Lung (tissue), 17 donors: ENCODE measurements at places on chromosomes 13 and 19. TPM values are rescaled to one million over a fixed set of nuclear protein-coding genes. Genes with fewer than 3 reads are reported as not detected.

GRCh38 chr13:19888799-19889198 is 25.4 kb upstream of the ZMYM5 start:
- H3K27ac ChIP-seq = no peak overlapping the region
- no peak for DNase-seq
- no peaks in the 10 kb centered on the region for H3K36me3 ChIP-seq
- H3K4me3 ChIP-seq = no peak overlapping the region

- H3K4me1 ChIP-seq = peaks cover 4% of the 10 kb centered on the region
- no peak for DNase-seq
- H3K36me3 ChIP-seq = no peaks in the 10 kb centered on the region
- no peak overlapping the region for H3K27ac ChIP-seq
Observed at GRCh38 chr13:40235160-40235796, 431.2 kb downstream of the FOXO1 start.

GRCh38 chr13:59686798-59687394 is 476.8 kb downstream of the DIAPH3 start:
- no peaks in the 10 kb centered on the region for H3K27me3 ChIP-seq
- no peak for DNase-seq
- H3K4me3 ChIP-seq = no peak overlapping the region

DNA sequence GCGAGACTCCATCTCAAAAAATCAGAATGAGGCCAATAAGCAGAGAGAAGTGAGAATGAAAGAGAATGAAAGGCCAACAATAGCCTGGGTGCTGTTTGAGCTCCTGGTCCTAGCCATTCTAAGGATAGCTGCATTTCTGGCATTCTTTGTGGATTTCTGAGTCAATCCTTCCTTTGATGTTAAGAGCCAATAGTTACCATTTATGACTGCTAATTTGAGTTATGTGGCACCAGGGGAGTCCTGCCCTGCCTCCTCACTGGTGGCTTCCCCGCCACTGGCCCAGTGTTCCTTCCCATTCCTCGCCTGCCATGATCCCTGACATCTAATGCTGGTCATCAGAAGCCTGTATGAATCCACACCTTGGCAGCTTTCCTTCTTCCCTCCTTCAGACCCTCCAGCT is 991.2 kb downstream of the UQCRFS1 start:
- H3K36me3 ChIP-seq = no peaks in the 10 kb centered on the region
- no peaks in the 10 kb centered on the region for H3K27me3 ChIP-seq
- DNase-seq = no peak
- H3K4me3 ChIP-seq = no peak overlapping the region
- H3K4me1 ChIP-seq = no peaks in the 10 kb centered on the region

DNA sequence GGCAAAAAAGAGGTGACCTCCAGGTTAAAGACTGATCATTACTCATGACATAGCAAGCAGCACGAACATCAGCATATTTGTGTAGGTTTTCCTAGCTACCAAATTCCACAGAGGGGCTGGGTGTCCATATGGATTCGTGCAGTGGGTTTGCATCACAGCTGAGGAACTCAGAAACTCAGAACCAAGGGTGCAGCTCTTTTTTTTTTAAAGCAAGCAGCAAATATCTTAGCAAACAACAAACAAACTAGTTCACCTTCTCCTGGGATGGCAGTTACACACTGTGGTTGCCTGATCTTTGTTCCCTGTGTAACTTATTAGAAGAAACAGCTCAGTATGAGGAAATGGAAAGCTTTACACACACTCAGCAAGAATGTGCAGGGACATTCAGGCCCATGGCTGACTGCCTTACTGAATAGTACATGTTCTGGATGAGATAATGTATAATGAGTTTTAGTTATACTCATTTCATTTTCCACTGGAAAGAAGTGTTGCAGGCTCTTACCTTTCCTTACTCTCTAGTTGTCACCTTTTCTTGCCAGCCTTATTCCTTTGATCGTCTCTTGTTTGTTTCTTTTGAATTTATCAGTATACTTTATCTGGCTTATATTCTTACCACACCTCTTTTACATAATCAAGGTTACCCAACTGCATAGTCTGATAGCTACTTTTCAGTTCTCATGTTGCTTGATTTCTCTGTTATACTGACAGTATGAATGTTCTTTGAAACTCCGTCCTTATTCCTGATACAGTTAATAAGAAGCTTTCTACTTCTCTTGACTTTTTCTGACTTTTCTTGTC is 4.3 kb downstream of the NDFIP2 start:
- H3K27me3 ChIP-seq = no peaks in the 10 kb centered on the region
- H3K36me3 ChIP-seq = no peaks in the 10 kb centered on the region
- H3K27ac ChIP-seq = no peak overlapping the region
- DNase-seq = no peak

- no peaks in the 10 kb centered on the region for H3K27me3 ChIP-seq
- no peak overlapping the region for H3K4me3 ChIP-seq
- H3K4me1 ChIP-seq = no peaks in the 10 kb centered on the region
- no peak overlapping the region for H3K27ac ChIP-seq
Observed at GRCh38 chr19:32053376-32053775, 292.0 kb upstream of the ZNF507 start.

DNA sequence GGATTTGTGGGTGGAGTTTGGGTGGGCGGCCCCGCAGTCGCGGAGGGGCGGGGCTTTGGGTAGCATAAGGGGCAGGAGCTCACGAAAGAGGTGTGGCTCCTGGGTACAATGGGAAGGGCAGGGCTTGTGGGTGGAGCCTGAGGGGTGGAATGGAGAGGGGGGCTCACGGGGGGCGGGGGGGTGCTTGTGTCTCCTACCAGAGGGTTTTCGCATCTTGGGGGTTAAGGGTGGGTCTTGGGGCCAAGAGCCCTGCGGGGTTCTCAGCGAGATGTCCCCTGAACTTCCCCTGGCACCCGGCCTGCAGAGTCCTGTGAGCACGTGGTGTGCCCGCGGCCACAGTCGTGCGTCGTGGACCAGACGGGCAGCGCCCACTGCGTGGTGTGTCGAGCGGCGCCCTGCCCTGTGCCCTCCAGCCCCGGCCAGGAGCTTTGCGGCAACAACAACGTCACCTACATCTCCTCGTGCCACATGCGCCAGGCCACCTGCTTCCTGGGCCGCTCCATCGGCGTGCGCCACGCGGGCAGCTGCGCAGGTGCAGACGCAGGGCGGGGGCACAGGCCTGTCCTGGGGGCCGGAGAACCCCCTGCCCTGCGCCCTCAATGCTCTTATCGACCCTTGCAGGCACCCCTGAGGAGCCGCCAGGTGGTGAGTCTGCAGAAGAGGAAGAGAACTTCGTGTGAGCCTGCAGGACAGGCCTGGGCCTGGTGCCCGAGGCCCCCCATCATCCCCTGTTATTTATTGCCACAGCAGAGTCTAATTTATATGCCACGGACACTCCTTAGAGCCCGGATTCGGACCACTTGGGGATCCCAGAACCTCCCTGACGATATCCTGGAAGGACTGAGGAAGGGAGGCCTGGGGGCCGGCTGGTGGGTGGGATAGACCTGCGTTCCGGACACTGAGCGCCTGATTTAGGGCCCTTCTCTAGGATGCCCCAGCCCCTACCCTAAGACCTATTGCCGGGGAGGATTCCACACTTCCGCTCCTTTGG is 5.1 kb downstream of the FSTL3 start:
- no peak overlapping the region for H3K4me3 ChIP-seq
- peaks cover 12% of the 10 kb centered on the region for H3K4me1 ChIP-seq

DNA sequence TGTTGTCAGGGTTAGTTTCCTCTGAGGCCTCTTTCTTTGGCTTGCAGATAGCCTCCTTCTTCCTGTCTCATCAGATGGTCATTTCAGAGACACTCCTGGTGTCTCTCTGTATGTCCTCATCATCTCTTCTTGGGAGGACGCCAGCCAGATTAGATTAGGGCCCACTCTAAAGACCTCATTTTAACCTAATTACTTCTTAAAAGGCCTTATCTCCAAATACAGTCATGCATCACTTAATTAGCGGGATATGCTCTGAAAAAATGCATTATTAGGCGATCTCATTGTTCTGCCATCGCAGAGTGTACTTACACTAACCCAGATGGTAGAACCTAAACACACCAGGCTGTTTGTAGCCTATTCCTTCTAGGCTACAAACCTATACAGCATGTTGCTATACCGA is 89.0 kb downstream of the CDK8 start:
- H3K27ac ChIP-seq = no peak overlapping the region
- no peak overlapping the region for H3K4me3 ChIP-seq
- H3K27me3 ChIP-seq = no peaks in the 10 kb centered on the region
- H3K4me1 ChIP-seq = peaks cover 8% of the 10 kb centered on the region
- DNase-seq = peak; percentile 95

- H3K4me1 ChIP-seq = no peaks in the 10 kb centered on the region
- no peak overlapping the region for H3K27ac ChIP-seq
- DNase-seq = no peak
- H3K36me3 ChIP-seq = no peaks in the 10 kb centered on the region
- H3K4me3 ChIP-seq = no peak overlapping the region
Observed at GRCh38 chr13:52808842-52809219, 39.6 kb downstream of the PCDH8 start.

GRCh38 chr19:8463365-8463764 is 18.6 kb downstream of the HNRNPM start:
- H3K4me1 ChIP-seq = peaks cover 20% of the 10 kb centered on the region
- no peak overlapping the region for H3K4me3 ChIP-seq
- H3K36me3 ChIP-seq = peaks cover 40% of the 10 kb centered on the region
- peak; percentile 76 for DNase-seq
- H3K27me3 ChIP-seq = no peaks in the 10 kb centered on the region

DNA sequence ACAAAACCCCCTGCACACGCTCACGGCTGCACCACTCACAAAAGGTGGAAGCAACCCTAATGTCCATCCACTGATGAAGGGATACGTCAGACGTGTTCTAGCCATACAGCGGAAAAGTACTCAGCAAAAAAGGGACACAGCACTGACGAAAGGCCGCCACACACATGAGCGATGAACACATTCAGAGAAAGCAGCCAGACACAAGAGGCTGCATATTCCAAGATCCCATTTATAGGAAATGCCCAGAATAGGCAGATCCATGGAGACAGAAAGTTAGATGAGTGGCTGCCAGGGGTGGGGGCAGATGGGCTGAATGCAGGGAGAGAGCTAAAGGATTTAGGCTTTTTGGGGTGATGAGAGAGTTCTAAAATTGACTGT is 3.7 kb downstream of the POLD1 start:
- peaks cover 10% of the 10 kb centered on the region for H3K4me1 ChIP-seq
- H3K27ac ChIP-seq = no peak overlapping the region
- DNase-seq = no peak
- H3K36me3 ChIP-seq = peaks cover 4% of the 10 kb centered on the region

DNA sequence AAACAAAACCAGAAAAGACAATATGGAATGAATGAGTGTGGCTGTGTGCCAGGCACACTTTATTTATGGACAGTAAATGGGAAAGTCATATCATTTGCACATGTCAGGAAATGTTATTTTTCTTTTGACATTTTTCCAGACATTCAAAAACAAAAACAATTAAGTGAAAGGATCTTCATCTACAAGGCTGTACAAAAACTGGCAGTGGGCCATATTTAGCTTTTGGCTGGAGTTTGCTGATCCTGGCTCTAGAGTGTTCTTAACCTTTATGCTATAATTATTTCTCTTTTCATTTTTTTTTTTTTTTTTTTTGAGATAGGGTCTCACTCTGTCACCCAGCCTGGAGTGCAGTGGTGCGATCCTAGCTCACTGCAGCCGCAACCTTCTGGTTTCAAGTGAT is 6.5 kb upstream of the TNFSF9 start:
- H3K4me1 ChIP-seq = peaks cover 8% of the 10 kb centered on the region
- peak; percentile 77 for DNase-seq
- H3K36me3 ChIP-seq = no peaks in the 10 kb centered on the region
- H3K4me3 ChIP-seq = no peak overlapping the region
- no peak overlapping the region for H3K27ac ChIP-seq

- H3K36me3 ChIP-seq = no peaks in the 10 kb centered on the region
- H3K27ac ChIP-seq = peak overlapping the region; percentile 95
- no peak for DNase-seq
- no peaks in the 10 kb centered on the region for H3K27me3 ChIP-seq
Observed at GRCh38 chr19:4059891-4060620, 6.6 kb downstream of the ZBTB7A start.

DNA sequence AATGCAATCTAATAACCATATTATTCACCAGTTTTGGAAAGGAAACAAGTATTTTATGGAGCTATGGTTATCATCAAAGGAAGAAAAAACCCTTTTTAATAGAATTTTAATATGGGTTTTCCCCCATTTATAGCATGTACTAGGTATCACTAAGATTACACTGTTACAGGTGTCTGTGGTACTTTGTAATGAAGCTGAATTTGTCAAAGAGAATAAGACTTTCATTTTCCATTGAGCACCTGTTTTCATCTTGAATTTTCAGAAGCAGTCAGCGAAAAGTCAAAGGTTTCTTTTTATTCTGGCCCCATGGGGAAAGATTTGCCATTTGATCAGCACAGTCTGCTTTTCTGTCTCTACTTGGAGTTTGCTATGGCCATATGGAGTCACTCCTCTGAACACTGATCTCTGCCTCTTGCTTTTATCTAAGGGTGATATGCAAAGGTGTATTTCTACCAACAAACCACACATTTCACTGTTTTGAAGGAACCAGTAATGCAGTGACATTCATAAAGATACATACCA is 590.0 kb downstream of the DCT start:
- no peaks in the 10 kb centered on the region for H3K27me3 ChIP-seq
- H3K4me1 ChIP-seq = no peaks in the 10 kb centered on the region
- H3K36me3 ChIP-seq = no peaks in the 10 kb centered on the region
- H3K27ac ChIP-seq = no peak overlapping the region
- H3K4me3 ChIP-seq = no peak overlapping the region

GRCh38 chr13:37475966-37476365 is 122.6 kb downstream of the POSTN start:
- H3K4me3 ChIP-seq = no peak overlapping the region
- no peaks in the 10 kb centered on the region for H3K27me3 ChIP-seq
- H3K27ac ChIP-seq = no peak overlapping the region

DNA sequence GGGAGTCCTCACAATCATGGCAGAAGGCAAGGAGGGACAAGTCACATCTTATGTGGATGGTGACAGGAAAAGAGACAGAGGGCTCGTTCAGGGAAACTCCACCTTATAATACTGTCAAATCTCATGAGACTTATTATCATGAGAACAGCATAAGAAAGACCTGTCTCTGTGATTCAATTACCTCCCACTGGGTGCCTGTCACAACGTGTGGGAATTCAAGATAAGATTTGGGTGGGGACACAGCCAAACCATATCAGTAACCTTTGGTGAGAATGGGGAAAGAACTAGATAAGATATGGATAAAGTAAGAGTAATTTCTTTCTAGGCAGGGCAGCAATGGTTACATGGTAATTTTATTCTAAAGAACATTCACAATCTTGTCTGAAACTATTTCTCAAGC is 344.9 kb upstream of the KLF12 start:
- no peak for DNase-seq
- H3K27me3 ChIP-seq = no peaks in the 10 kb centered on the region
- no peak overlapping the region for H3K27ac ChIP-seq
- H3K36me3 ChIP-seq = no peaks in the 10 kb centered on the region
- H3K4me1 ChIP-seq = no peaks in the 10 kb centered on the region

The TMEM147 gene
- 39.0 TPM for total RNA-seq

The FCHO1 gene
- 9.4 TPM for total RNA-seq

The C1QTNF9B gene
- 0.21 TPM for total RNA-seq

The ZNF530 gene
- total RNA-seq = 4.0 TPM

The FPR2 gene
- total RNA-seq = 7.3 TPM

The KISS1R gene
- 0.21 TPM for total RNA-seq

The SLC10A2 gene
- total RNA-seq = 13.7 TPM

The GNA15 gene
- 36.0 TPM for total RNA-seq

The ZNF599 gene
- 11.2 TPM for total RNA-seq

The TSKS gene
- total RNA-seq = 0.23 TPM

The LEUTX gene
- total RNA-seq = not detected
